ENCODE measurements at places on chromosomes 11 and 22.
A peak's percentile ranks its signal among the peaks of the same experiment; 100 is the strongest.

GRCh38 chr11:132943706-132944568 lies 588.4 kb downstream of the OPCML start:
- DNase-seq = no peak

GRCh38 chr11:18934195-18934814 lies 4.9 kb downstream of the MRGPRX1 start:
- DNase-seq = no peak

GRCh38 chr11:133951327-133952198 lies 5.2 kb downstream of the IGSF9B start:
- DNase-seq = no peak

DNA sequence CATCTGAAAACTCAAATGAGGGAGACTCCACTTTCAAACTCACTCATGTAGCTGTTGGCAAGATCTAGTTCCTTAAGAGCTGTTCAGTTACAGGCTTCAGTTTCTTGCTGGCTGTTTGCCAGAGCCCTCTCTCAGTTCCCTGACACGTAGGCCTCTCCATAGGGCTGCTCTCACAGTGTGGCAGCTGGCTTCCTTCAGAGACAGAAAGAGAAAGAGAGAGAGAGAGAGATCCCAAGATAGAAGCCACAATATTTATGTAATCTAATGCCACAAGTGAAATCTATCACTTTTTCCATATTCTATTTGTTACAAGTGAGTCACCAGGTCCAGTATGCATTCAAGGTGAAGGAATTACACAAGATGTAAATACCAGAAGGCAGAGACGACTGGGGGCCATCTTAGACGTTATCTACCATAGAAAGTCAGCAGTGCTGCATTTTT lies 168.8 kb downstream of the RCN1 start:
- peak; percentile 48 for DNase-seq

GRCh38 chr11:131511794-131512193 lies 141.4 kb downstream of the NTM start:
- DNase-seq = peak; percentile 46

DNA sequence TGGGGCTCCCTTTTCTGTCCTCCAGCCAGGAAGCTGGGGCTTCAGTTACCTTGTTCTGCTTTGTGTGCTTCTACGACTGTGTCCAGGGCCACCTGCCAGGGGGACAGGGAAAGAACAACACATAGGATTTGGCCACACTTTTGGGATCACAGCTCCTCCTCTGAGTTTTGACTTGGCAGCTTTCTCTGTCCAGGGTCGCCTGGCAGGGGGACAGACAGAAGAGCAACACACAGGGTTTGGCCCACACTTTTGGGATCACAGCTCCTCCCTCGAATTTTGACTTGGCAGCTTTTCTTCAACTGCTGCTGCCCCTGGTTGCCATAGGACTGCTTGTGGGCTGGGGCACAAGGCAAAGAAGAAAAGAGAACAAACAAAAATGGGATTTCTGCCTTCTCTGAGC lies 19.1 kb downstream of the INCENP start:
- DNase-seq = no peak

DNA sequence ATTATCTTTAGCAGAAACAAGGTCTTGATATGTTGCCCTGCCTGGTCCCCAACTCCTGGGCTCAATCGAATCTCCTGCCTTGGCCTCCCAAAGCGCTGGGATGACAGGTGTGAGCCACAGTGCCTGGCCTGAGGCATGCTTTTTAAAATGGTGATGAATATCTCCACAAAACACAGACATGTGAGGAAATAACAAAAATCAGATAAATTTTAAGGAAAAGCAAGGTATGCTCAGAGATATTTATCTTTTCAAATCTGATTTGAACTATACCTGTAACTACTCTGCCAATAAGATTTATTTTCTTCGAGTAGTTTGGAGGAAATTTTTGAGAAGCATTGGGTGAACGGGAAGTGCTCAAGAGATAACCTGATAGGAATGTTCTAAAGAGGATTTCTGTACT lies 35.9 kb upstream of the MMP20 start:
- no peak for DNase-seq

DNA sequence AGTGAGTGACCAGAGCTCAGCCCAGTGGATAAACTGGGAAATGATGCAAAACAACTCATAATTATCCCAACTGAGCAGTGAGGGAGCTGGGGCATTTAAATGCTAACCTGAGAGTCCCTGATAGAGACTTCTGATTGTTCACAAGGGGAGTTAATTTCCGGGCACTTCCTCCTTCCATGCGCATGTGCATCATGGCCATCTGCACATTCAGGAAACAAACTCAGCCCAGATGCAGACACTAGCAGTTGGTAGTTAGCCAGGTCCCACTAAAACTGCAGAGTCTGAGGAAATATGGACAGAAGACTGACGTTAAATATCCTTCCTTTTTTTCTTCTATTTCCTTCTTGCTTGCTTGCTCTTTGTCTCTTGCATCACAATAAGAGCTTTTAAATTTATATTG lies 852.1 kb upstream of the LRRC4C start:
- no peak for DNase-seq

DNA sequence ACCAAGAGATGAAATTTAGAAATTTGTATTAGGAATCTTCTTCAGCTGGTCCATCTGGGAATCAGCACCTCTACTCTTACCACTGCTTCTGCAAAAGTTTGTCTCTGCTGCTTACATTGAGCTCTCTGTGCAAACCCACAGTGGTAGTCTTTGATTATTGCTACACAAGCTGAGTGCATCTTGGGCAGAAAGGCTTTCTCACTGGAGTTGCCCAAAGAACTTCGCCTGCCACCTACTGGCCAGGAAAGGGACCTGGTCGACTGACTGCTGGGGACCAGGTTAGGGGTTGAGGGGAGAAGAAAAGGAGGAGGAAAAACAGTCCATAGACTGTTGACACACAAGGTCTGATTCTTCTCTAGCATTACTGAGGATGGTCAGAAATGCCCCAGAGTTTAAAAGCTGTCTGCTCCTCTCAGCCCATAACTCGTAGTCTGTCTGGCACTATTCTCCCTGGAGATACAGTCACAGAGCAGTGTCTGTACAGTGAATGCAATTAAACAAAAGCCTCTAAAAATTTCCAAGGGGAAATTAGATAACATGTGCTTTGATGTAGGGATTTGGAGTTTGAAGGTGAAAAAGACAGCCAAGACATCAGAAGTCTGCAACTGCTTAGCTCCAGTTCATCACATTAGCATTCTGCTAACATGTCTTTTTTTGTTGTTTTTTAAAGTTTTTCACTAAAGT lies 215.0 kb upstream of the CTSC start:
- DNase-seq = peak; percentile 73

DNA sequence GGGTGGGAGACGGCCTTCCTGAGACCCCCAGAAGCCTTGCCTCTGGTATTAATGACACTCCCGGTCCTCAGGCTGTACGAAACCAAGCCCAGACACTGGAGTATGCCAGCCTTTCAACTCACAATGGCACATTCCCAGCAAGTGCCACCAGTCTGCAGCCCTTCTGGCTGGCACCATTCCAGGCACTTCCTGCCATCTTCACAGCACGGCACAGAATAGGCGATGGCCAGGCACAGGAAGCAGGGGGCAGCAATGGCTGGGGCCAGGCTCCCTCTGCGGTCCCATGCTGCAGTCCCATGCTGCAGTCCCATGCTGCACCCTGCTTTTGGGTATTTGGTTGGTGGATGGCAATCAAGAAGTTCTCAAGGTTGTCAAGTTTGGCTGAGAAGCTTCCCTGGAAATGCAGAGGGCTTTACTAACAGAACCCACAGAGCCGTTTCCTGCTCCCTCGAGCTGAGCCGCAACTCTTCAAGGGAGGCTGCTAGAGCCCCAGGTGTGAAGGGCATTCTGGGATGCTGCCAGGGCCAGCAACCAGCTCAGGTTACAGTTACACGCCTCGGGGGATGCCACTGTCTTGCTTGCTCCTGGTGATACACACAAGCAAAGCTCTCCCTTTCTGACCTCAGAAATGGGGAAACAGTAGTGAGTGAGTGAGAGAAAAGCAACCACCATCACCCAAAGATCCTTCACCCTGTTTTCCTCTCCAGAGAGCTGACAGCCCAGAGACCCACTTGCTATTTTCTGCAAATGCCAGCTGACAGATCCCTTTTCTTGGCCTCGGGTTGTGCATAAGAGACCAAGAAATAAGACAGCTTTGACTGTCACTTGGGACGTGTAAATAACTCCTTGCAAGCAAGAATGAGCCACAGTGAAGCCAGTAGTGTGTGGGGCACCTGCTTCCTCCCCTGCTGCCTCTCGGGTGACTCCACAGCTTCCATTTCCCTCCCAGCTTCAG lies 23.9 kb downstream of the LRFN4 start:
- no peak for DNase-seq

GRCh38 chr11:78229106-78229505 lies 40.4 kb downstream of the USP35 start:
- DNase-seq = no peak

DNA sequence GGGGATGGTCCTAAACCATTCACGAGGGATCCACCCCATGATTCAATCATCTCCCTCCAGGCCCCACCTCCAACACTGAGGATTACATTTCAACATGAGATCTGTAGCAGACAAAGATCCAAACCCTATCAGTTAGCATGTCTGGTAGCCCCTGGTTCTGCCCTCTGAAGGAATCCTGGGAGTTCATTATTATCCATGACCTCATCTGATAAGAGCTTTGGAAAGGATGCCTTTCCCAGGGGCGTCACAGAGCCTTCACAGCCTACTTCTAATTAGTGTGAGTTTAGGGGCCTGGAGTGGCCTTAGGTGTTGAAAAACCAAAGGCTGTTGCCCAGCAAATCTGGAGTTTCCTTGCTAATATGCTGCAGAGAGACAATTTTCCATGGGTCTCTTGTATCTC lies 8.6 kb upstream of the EIF3M start:
- DNase-seq = no peak

DNA sequence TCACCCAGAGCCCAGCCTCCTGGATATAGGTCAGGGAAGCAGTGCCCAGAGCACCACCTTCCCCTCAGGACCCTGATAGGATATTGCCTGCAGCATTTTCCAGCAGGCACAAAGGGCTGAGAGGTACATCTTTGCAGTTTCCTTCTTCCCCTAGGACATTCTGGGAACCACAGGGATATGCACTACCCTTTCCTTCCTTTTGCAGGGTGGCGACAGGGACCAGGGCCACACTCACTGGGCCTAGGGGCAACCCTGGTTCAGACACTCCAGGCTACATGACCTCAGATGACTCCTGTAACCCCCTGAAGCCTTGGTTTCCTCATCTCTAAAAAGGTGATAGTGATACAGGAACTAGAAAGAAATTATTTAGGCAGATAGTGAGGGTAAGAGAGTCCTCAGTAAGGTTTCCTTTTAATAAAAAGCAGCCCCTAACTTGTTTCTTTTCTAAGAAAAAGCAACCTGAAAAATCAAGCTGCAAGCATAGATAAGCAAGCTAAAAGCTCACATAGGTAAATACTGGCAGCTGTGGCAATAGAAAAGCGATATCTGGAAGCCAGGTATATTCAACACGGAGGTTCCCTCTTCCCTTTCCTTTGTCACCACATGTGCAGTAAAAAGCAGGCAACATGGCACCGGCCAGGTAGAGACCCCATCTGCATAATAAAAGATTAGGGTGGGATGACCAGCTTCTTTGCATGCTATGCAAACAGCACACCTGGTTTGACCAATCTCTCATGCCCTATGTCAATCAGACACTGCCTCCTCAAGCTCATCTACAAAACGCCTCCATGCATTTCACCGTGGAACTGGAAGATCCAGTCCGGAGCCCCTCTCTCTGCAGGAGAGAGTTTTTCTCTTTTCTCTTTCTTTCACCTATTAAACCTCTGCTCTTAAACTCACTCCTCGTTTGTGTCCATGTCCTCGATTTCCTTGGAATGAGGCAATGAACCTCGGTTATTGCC lies 13.2 kb upstream of the MRGPRX2 start:
- no peak for DNase-seq

GRCh38 chr11:44213148-44213547 lies 96.8 kb downstream of the ALX4 start:
- DNase-seq = no peak

Measured in suppressor macrophage (primary cell).